Suppressor macrophage treated with lipopolysaccharide for 4 hours (primary cell): ENCODE measurements at places on chromosomes 1 and 21.

GRCh38 chr1:41442697-41443251, 41.7 kb downstream of the EDN2 start:
- no peak for DNase-seq

GRCh38 chr1:210259561-210259960, 27.0 kb downstream of the SERTAD4 start:
- DNase-seq, result no peak

GRCh38 chr1:216246577-216247203, 176.6 kb downstream of the USH2A start:
- no peak for DNase-seq

DNA sequence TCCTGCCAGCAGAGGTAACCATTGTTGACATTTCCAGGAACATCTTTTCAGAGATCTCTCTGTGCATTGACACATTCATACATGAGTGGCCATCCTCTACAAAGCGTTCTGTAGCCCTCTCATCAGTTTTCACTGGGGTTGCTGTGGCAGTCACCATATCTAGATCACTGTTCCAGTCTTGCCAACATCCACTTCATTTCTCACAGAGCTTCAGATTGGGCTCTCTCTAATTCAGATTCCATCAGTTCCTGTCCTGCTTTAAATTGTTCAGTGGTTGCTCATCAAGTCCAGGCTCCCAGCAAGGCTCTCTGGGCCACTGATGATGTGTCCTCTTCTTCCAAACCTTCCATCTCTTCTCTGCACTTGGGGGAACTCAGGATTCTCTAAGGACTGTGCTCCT, 173.7 kb downstream of the KCNJ6 start:
- no peak for DNase-seq

GRCh38 chr1:61386770-61387169, 304.4 kb downstream of the NFIA start:
- DNase-seq, result no peak

DNA sequence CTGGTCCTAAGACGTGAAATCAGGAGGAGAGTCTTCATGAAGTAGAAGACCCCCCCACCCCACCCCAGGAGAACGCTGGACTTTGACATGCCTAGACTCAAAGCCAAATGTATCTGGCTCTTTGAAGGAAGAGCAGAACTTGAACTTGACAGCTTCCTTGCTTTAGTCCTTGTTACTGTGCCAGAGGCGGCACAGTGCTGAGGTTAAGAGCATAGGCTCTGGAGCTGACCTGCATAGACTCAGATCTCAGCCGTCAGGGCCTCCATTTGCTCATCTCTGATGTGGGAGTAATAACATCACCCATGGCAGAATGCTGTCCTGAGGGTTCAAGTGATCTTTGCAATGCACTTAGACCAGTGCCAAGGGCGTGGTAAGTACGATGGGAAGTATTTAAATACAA, 39.0 kb downstream of the COL6A1 start:
- DNase-seq, result no peak

- DNase-seq, result peak; percentile 73
Measured at GRCh38 chr1:235919127-235919832, 52.6 kb upstream of the LYST start.

- DNase-seq, result no peak
Measured at GRCh38 chr1:47838562-47839432, 158.4 kb downstream of the TRABD2B start.

DNA sequence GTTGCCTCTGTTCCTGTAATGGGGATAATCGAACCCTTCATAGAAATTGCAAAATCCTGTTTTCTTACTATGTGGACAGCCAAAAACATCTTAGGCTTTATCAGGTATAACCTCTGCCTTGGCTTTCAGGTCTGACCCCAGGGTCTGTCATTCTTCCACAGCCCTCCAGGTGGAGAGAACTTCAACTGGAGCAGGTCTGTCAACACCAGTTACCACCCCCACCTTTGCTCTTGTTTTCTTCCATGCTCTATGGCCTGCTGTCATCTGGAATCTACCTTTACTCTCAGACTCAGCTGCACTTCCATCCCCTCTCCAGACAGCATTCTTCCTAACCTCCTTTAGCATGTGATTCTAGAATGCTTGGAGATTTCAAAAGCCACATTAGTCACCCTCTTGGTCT, 10.4 kb upstream of the GJA9 start:
- DNase-seq, result no peak

DNA sequence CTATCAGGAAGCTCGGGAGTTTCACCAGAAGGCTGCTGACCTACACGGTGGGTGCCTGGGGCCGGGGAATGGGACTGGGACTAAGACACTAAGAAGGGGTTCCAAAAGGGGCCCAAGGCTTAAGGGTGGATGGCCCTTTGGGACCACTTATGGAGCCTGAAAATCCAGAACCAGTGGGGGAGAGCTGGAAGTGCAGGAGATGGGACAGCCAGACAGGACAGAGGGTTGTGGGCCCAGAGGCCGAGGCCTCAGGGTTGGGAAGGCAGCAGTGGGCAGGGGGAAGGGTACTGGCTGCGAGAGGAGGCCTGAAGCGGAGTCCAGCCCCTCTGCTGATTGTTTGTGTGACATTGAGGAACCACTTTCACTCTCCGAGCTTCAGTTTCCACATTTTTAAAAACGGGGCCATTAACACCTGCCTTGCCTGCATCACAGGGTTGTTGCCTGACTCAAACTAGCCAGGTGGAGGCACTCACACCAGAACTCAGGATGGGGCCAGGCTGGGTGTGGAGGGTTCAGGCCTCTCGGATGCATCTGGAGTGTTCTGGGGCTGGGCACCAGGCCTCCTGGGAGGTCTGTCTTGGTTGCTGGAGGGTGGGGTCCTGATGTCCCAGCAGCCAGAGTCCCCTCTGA, 3.0 kb downstream of the TTC24 start:
- no peak for DNase-seq
